ENCODE measurements at places on chromosomes 11 and 22.

- peak; percentile 50 for DNase-seq
Measured at GRCh38 chr11:14645015-14645912, 1.7 kb downstream of the PDE3B start.

DNA sequence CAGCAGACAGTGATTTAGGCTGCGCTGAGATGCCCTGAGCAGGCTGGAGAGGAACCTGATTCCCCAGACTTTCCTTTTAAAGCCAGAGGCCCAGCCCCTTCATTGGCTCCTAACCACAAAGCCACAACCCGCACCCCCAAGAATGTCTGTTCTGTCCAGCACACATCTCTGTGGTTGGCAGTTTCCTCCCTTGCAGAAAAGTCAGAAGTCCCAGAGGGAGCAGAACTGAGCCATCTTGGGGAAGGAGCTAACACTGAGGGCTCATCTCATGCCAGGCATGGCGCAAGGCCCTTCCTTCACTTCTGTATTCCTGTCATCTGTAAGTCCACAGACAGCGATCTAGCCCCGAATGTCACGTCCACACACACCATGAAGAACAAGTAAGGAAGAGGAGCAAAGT is 97.1 kb upstream of the SYT13 start:
- DNase-seq, result no peak

DNA sequence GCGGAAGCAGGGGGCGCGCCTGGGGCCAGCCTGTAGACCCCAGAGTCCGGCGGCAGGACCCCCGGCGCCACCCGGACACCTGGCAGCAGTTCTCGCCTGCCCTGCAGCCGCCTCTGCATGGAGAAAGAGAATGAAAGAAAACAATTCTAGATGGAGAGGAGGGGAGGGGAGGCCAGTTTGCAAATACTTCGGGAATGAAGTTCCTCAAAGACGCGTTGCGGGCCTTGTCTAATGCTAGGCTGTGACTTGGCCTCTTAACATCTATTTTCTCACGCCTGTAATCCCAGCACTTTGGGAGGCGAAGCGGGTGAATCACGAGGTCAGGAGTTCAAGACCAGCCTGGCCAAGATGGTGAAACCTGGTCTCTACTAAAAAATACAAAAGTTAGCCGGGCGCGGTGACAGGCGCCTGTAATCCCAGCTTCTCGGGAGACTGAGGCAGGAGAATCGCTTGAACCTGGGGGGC is 2.1 kb upstream of the BARX2 start:
- DNase-seq, result no peak

DNA sequence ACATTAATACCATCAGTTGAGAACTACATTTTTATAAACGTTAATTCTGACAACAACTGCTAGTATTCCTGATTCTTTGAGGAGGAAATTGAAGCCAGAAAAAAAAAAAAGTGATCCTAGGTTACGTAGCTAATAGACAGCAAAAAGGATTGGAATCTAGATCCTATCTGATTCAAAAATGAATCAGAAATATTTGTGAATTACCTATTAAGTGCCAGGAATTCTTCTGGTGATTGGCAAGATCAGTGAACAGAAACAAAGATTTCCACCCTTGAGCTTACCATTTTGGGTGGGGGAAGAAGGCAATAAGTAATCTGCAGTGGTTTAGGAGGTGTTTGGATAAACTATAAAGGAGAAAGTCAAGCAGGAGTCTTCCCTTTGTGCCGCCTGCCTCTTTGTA is 63.9 kb upstream of the LARGE1 start:
- DNase-seq, result no peak

GRCh38 chr22:50705219-50705691 is 32.6 kb downstream of the SHANK3 start:
- DNase-seq, result no peak

DNA sequence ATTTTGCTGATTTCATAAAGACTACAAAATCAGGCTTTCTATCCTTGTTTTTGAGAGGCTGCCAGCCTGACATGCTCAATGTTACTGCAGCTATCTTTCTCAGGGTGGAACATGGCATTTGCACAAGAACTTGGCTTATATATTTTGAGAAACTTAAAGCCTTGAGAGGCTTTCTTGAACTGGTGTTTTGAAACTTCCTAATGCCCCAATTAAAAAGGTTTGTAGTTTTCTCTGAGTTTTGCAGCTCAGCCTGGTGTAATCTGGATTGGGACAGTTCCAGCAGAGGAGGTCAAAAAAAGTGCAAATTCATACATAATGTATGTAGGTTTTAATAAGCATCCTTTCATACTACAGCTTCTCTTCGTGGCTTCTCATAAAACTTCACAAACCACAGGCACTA is 223.4 kb downstream of the FAM76B start:
- DNase-seq, result no peak

GRCh38 chr11:116263770-116264169 is 509.0 kb downstream of the BUD13 start:
- DNase-seq, result no peak

GRCh38 chr22:20517422-20517821 is 10.0 kb downstream of the MED15 start:
- no peak for DNase-seq

DNA sequence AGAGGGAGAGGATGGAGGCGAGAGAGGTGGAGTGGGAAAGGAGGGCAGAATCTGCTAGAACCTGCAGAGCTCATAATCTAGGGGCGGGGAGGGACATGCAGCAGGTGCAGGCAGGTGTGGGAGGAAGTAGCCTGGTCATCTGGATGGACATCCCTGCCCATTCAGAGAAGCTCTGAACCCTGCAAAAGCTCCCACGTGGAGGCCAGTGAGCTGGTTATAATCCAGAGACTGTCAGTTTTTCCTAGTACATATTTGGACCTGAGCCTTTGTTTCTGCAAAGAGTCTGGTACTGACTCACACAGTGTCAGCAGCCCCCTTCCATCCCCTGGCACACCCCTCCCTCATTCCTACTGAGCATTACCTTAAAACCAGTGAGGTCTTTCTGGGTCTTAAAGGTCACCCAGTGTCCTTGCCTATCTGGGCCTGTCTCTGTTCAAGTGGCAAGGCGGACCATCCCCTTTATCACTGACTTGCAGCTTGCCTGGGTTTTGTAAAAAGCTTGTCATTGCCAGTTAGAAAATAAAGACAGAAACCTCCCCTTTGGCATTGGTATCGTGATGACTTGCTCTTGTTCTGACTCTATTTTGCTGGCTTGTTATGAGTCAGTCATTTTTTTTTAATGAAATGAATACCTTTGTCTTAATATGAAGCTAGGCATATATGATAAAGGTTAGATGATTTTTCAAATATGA is 26.1 kb downstream of the PTPRJ start:
- DNase-seq, result peak; percentile 55

DNA sequence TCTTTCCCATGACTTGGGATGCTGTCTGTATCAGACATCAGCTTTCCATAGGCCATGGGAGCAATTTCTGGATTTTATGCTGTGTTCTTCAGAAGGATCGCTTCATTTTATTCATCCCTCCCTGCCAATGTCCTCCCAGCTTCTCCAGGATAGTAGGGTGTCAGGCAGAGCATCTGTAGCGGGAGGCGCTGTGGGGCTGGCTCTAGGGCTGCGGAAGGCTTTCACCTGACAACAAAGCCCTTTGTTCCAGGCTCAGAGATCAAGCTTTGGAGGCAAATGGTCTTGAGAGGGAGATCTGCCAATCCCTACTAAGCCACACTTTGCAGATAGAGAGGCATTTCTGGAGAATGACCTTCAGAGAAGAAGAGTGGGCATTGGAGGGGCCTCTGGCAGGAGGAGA is 29.5 kb upstream of the FTH1 start:
- DNase-seq, result no peak

DNA sequence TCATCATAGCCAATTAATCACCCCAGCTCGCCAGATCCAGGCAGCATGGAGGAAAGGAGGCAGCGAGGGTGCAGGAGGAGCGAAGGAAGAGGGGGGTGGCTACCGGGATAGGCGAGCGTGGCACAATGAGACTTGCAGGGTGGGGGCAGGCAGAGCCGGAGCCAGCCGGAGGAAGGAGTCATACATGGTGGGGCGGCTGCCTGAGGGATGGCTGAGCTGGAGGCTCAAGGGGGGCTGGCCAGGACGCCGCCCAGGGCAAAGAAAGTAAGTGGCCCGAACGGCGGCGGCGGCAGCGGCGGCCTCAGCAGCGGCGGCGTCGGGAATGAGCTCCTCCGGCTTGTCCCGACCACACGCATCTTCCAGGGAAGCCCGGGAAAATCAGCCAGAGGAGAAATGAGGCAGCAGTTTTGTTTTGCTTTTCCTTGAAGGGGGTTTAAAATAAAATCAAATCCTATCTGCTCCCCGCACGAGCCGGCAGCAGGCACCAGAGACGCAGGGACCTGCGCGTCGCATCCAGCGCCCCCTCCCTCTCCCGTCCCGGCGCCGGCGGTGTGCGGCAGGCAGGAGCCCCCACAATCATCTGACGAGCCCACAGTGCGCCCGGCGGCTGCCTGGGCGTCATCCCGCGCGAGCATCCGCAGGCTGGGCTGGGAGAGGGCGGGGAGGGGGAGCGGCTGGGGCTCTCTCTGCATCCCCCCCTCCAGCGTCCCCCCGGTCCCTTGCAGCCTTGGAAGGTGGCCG is 263.6 kb downstream of the CTTN start:
- no peak for DNase-seq

DNA sequence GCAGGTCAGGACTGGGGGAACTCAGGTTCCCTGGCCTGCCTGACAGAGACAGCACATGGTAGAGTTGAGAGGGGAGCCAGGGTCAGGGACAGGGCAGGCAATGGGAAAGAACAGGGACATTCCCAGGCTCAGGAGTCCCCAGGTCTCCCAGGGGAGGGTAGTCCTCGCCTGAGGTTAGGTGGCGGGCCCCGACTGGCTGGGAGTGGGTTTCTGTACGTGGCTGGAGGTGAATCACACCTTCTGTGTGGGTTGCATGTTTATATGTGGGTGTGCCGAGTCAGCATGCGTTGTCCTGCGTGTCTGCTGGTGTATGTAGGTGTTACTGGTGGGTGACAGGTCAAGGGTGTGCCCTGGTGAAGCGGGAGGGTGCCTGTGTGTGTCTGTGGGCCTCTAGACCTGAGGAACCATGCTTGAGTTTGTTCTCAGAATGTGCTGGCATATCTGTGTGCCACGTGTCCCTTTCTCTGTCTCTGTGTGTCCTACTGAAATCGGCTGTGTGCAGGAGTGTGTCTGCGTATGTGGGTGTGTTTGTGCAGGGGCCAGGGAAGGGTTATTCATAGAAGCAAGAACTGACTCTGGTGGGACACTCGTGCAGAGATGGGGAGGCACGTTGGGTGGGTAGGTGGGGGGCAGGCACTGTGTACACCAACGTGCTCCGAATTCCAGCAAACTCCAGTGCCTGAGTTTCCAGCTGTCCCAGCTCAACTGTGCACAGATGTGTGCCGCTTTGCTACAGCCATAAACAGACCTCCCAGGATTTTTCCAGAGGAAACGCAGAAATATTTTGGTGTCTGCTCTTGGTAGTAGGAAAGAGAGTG is 23.8 kb upstream of the OAF start:
- DNase-seq, result no peak

GRCh38 chr11:95296621-95297025 is 65.6 kb upstream of the SESN3 start:
- no peak for DNase-seq

GRCh38 chr11:2301631-2302305 is at the start of the genes C11orf21 and TSPAN32:
Gene C11orf21, minus strand, starts transcription at chr11:2301918. Its CDS starts 110 bp downstream, at chr11:2301808.
Gene TSPAN32, plus strand, starts transcription at chr11:2302013. Its CDS starts 137 bp downstream, at chr11:2302150.
- DNase-seq, result peak; percentile 77

DNA sequence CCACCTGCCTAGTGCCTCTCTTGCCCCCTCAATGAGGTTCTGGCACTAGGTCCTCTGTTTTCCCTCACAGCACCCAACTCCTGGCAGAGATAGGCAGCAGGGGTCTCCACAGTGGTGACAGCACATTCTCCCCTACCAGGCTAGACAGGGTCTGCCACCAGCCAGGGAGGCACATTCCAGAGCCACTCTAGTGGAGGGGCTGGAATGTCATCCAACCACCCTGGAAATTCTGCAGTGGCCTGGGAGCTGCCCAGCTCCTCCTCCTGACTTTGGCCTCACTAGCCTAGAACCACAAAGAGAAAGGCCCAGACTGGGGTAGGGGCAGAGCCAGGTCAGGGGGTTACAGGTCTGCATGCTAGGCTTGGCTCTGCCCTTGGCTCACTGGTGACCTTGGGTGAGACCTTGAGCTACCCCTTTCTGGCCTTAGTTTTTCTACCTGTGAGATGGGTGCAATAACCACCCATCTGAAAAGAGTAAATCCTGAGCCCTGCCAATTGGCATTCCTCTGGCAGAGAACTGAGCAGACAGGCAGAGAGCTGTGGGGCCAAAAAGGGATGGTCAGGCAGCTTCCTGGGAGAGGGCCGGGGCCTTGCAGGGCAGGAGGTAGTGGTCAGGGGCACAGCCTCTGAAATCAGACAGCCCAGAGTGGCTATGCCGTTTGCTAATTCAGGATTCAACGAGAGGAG is 7.1 kb downstream of the P2RY2 start:
- DNase-seq, result no peak

GRCh38 chr22:20866736-20867135 is 7.9 kb downstream of the SNAP29 start:
- DNase-seq, result no peak

- DNase-seq, result no peak
Measured at GRCh38 chr11:44606472-44606871, 41.0 kb downstream of the CD82 start.

- no peak for DNase-seq
Measured at GRCh38 chr11:73566977-73567755, 30.7 kb downstream of the FAM168A start.

- no peak for DNase-seq
Measured at GRCh38 chr11:105491394-105491793, 118.5 kb upstream of the GRIA4 start.

GRCh38 chr11:82874646-82875523 is 25.3 kb downstream of the PRCP start:
- no peak for DNase-seq

All from CD4-positive, alpha-beta T cell treated with Interleukin-17A for 4 hours (primary cell).